Stimulated activated CD4-positive, alpha-beta T cell treated with anti-CD3 and anti-CD28 coated beads, Interleukin-1b, Interleukin-23, amount 100 ng/mL, for 1 hour (primary cell): ENCODE measurements at places on chromosomes 6 and 20.

DNA sequence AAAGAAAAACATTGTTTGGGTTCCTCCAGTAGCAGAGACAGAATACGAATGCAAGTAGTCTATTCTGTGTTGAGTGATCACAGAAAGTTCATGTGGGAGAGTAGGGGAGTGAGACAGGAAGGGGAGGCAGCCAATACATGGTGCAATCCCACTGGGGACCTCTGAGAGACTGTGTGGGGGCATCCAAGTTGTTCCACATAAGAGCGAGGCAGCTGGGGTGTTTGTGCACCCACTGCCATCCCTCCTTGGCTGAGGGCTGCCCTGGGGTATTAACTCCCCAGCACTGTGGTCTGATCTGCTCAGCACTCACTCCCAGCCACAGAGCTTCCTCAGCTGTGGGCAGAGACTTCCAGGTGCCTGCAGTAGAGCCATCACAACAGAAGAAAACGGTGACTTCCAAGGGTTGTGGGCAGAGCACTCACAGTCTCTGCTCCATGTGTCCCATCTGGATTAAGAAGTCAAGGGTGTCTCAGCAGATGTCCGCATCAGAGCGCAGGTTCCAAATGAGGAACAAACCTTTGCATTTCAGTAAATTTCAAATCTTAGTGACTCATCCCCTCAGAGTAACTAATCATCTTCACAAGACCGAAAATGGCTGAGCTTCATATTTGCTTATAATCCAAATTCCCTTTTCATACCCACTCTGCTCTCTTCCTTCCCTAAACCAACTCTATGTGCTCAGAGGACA, 101.9 kb upstream of the NAA20 start:
- DNase-seq: no peak

- no peak for DNase-seq
Observed at GRCh38 chr6:122704066-122704465, 75.5 kb upstream of the FABP7 start.

- DNase-seq: no peak
Observed at GRCh38 chr6:47135772-47136171, 93.6 kb upstream of the ADGRF1 start.

DNA sequence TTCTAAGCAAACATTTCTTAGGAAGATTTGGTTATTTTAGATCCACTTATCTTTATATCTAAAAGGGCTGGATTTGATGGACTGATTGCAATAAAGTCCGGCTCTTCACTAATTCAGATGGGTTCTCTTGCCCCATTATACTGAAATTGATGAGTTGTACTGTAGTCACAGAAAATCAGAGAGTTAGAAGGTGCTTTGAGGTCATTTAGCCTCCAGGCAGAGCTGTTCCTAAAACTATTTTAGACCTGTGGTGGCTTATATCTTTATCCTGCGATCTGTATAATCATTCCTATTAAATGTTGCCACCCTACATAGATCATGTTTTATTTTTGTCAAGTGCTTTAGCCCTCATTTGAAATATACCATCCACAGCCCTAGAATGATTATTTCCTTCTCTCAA, 61.3 kb upstream of the ATXN1 start:
- DNase-seq: no peak

- DNase-seq: no peak
Observed at GRCh38 chr20:7362601-7363000, 577.7 kb downstream of the HAO1 start.

DNA sequence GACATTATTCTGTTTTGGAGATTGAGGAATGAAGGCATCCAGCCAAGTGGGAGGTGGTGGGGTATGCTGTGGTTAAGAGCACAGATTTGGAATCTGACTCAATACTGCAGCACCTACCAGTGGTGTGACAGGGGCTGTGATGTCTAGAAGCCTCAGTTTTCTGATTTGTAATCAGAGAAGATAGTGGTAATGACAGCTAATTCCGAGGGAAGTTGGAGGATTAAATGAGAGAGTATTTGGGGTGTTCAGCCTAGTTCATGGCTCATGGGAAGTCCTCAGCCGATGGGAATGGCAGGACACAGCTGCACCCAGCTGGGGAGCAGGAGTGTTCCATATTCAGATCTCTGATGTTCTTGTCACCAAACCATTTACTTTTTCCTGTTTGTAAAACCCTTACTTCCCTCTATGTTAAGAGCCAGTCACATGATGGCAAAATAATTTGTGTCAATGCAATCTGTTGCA, 9.3 kb downstream of the SLC9A8 start:
- no peak for DNase-seq

DNA sequence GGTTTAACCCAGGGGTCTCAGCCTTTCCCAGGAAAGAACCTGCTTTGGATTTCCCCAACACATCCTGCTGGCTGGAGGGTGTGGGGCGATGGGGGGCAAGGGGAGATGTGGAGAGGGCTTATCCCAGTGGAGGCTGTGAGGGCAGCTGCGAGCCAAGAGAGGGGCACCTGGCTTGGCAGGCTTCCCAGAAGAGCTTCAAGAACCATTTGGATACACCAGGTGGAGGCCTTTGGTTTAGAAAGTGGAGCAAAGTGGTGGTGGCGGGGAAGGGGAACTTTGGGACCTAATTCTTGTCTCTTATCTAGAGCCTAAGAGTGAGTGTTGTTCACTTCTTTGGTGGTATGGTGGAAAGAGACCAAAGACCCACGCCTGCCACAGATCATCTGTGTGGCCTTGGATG, 12.4 kb downstream of the CD40 start:
- DNase-seq: no peak

GRCh38 chr6:17448165-17448564, 54.8 kb downstream of the CAP2 start:
- no peak for DNase-seq

GRCh38 chr6:104509355-104509754, 350.4 kb downstream of the HACE1 start:
- DNase-seq: no peak

DNA sequence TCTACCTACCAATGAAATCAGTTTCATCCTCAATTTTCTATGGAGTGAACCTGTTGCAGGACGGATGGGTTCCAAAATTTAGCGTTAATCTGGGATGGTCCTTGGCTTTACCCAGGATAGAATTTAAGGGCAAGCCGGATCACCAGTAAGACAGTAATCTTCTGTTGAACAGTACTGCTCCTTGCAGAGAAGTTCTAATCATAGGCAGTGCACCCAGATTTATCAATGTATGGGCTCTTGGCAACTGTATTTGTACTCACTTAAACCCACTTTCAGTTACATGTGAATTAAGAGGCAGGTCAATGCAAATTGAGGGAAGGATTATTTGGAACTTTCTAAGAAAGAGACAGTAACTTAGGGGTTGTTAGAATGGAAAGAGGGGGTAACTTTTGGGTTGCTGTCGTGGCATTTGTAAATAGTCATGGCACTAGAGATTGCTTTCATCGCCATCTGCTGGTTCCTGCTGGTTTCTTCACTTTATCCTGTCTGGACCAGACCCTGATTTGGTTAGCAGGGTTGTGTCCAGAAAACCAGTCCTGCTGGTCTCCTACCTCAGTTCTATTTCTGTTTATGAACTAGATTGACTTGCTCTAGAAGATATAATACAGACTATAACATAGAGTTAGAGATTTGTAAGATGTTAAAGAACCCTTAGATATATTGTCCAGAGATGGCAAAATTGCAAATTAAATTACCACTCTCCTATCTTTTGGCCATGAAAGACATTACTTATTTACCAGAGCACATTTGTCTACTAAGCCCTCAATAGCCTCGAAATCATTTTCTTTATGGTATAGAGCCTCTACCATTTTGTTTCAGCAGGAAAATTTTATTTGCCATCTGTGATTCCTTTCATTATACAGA, 646.3 kb downstream of the UTRN start:
- DNase-seq: no peak

DNA sequence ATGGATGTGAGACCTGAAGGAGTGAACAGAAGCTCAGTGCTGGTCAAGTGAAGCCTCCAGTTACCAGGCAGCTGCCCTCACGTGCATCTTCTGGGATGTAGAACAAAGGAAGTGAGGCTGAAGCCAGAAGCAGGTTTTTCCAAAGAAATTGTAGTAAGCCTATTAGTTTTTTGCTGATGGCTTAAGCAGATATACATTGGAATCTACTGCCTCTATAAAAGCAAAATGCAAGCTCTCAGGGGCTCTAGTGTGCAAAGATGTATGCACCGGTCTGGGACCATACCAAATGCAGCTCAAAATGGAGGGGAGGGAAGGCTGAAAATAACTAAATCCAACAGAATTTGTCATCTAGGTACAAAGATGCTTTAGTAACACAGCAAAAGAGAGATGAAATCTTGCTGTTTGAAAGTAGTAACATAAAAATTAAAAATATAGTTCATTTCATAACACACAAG, 77.0 kb downstream of the DTNBP1 start:
- DNase-seq: no peak

- no peak for DNase-seq
Observed at GRCh38 chr6:89047473-89047872, 33.1 kb upstream of the PNRC1 start.

DNA sequence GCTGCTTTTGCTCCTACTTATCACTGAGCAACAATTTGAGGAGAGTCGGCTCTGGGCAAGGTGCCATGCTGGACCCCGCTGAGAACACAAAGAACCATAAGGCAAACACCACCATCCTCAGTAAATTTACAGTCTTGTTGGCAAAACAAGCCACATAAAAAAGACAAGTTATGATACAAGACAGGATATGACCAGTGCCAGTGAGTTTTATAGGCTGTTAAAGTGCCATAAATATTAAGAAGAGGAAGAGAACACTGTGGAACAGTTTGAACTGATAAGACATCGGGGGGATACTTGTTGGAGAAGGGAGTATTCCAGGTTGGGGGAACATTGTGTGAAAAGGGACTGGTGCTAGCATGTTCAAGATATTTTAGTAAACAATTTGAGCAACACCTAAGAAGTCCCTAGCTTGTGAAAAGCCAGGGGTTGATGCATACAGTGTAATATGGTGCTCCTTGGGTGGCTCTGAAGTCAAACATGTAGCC, 25.3 kb upstream of the RIPOR2 start:
- no peak for DNase-seq

DNA sequence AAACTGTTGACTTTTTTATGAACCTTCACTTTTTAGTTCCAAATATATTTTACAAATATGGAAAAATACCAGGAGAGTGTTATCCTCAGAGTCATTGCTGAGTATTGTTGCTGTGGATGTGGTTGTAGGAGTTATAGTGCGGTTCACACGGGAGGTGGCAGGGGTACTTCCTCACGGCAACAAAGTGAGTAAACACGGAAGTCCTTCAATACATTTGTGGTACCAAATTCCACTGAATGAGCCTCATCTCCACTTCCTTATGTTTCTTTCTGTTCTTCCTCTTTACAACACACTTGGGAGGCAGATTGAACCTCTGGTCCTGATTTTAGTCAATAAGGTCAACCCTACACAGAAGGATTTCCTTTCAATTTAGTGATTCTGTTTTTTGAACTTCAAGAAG, 371.8 kb downstream of the BTBD3 start:
- no peak for DNase-seq

GRCh38 chr6:16985513-16986284, 116.2 kb upstream of the STMND1 start:
- no peak for DNase-seq

DNA sequence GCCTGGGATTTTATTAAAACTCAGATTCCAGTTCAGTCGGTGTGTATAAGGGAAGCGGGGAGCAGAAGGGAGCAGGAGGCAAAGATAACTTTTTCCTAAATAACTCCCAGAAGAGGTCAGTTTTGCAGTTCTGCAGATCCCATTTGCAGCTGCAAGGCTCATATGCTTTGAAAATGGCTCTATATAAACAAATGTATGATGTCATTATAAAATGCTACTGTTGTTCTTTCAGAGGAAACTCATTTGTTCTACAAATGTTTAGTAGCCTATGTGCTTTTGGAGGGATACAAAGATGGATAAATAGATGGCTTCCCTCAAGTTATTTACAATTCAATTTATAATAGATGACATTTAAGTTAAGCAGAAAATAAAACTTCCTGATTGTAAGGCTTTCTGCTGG, 29.2 kb upstream of the DSP start:
- no peak for DNase-seq

DNA sequence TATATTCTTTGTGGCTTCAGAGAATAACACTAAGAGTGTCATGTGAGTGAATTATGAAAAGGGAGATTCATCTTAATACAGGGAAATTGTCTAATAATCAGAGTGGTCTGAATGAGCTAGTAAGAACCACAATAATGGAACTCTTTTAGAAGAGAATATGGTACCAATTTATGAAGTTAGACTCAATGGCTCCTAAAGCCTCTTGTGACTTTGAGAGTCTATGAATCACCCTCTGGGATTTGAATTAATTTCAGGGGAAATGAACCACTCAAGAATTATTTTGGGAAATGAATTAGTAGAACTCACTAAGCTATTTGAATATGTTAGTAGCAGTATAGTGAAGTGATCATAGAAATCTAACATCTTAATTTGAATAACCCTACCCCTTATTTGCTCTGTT, 14.3 kb downstream of the PCMT1 start:
- DNase-seq: no peak

DNA sequence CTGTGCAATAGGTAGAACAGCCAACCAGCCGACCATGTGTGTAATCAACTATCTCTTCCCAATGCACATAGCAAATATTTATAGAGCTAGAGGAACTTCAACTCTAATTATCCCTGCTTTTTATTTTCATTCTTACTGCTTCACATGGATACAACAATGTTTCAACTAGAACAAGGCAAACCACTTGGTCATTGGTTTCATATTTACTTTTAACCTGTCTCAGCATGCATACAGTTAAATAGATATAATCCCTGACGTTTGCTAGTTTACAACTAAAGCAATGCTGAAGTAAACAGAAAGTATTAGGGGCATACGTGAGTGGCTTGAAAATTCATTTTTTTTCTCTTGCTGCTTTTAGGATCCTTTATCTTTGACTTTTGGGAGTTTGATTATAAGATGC, 318.5 kb upstream of the MAP3K7 start:
- no peak for DNase-seq

DNA sequence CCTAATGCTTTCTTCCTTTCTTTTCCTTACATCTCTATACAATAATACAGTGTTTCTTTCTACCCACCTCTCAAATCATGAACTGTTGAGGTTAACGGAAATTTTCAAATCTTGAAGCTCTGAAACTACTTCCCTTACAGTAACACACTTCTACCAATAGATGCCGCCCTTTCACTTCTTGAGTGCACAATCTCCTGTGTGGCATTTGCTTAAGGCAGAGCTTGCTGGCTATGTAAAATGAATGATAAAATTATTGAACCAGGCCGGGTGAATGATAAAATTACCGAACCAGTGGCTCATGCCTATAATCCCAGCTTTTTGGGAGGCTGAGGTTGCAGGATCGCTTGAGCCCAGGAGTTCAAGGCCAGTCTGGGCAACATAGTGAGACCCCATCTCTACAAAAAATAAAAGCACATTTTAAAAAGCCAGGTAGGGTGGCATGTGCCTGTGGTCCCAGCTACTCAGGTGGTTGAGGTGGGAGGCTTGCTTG, 56.8 kb downstream of the KCNS1 start:
- no peak for DNase-seq

GRCh38 chr20:5470943-5471342, 154.2 kb upstream of the PROKR2 start:
- no peak for DNase-seq

DNA sequence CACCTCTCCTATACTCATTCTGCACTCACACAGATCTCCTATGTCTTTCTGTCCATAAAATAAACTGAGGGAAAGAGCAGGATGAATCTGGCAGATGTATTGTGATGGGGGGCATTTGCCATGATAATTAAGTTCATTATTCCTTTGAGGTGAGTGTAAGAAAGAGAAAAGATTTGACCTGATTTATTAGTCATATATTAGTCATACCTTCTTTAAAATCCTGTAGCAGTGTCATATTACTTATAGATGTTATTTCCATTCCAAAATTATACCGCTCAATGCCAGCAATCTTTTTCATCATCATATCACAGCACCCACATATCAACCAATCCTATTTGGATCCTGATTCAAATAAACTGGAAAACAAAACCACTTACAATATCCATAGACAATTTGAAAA, 733.3 kb upstream of the SLC35B3 start:
- no peak for DNase-seq
